Endothelial cell (in vitro differentiated cells): ENCODE measurements at places on chromosomes 7 and 10.

- DNase-seq, result no peak
- no peak overlapping the region for H3K4me3 ChIP-seq
- H3K27ac ChIP-seq, result no peak overlapping the region
These were observed 10.0 kb downstream of the CYP3A5 start for GRCh38 chr7:99669782-99670181.

DNA sequence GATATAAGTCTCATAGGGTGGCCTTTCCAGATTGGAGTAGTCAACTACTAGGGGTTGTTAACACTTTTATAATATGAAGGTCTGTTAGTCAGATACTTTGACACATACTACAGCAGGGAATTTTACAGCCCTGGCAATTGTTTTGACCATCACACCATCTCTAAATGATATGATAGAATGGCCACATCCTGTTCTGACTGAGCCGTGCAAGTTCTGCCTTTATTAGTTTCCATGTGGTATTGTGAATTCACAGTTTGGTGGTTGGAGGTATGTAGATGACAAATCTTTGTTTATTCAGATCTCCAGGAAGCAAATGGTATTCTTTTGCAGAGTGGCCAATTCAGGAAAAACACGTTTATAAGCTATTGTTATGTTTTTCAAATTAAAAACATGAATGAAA is 83.0 kb downstream of the NRG3 start:
- peaks cover 39% of the 10 kb centered on the region for H3K4me1 ChIP-seq
- DNase-seq, result no peak
- peaks cover under 1% of the 10 kb centered on the region for H3K27me3 ChIP-seq
- H3K36me3 ChIP-seq, result no peaks in the 10 kb centered on the region
- H3K27ac ChIP-seq, result peak overlapping the region; percentile 36

GRCh38 chr7:130909881-130910672 is 176.1 kb upstream of the KLF14 start:
- H3K36me3 ChIP-seq, result no peaks in the 10 kb centered on the region
- no peaks in the 10 kb centered on the region for H3K27me3 ChIP-seq
- H3K27ac ChIP-seq, result no peak overlapping the region
- H3K4me1 ChIP-seq, result peaks cover 24% of the 10 kb centered on the region
- no peak for DNase-seq

DNA sequence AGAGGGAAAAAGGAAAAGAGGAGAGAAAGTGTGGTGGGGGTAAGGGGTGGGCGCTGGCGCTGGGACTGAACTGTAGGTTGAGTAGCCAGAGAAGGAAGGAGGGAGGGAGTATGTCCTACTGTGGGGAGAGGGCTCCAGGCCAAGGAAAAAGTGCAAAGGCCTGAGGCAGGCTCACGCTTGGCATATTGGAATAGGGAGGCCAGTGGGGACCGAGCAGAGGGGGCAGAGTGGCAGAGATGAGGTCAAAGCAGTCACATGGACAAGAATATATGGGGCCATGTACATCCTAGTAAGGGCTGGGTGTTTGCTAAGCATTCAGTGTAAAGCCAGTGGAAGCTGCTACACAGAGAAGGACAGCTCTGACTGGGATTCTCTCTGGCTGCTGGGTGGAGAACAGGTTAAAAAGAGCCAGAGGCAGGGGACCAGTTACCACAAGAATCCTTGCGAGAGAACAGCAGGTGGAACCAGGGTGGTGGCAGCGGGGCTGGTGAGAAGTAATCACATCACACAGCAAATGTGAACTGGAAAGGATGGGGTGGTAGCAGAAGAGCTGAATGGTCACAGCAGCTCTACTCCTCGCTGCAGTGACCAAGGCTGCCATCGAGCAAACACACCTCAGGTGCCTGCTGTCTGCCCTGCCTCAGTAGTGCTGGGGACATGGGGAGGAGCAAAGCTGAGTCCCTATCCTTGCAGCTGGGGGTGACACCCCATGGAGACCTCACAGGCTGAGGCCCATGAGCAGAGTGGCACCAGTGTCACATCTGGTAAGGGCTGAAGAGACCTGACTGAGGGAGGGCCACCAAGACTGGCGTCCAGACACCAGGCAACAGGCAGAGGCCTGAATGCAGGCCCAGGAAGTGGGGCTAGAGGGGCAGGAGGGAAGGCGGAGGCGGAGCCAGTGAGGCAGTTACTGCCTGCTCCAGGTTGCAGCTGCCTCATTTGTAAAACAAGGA is 39.5 kb downstream of the FAM53B start:
- H3K4me3 ChIP-seq, result no peak overlapping the region
- peaks cover 31% of the 10 kb centered on the region for H3K4me1 ChIP-seq
- peaks cover 5% of the 10 kb centered on the region for H3K27me3 ChIP-seq
- no peak overlapping the region for H3K27ac ChIP-seq
- no peak for DNase-seq

GRCh38 chr7:19105546-19105945 is 11.9 kb downstream of the TWIST1 start:
- peaks cover 22% of the 10 kb centered on the region for H3K27me3 ChIP-seq
- H3K36me3 ChIP-seq, result no peaks in the 10 kb centered on the region
- no peak for DNase-seq

GRCh38 chr10:36380538-36380937 is 738.4 kb upstream of the FZD8 start:
- no peak overlapping the region for H3K4me3 ChIP-seq
- no peak overlapping the region for H3K27ac ChIP-seq
- H3K4me1 ChIP-seq, result peaks cover 2% of the 10 kb centered on the region
- DNase-seq, result no peak
- H3K27me3 ChIP-seq, result peaks cover 1% of the 10 kb centered on the region
- no peaks in the 10 kb centered on the region for H3K36me3 ChIP-seq

- peak overlapping the region; percentile 80 for H3K27ac ChIP-seq
- peaks cover 10% of the 10 kb centered on the region for H3K36me3 ChIP-seq
- H3K27me3 ChIP-seq, result no peaks in the 10 kb centered on the region
- DNase-seq, result no peak
- no peak overlapping the region for H3K4me3 ChIP-seq
- peaks cover 75% of the 10 kb centered on the region for H3K4me1 ChIP-seq
These were observed 34.0 kb downstream of the PODXL start for GRCh38 chr7:131522325-131522930.

GRCh38 chr7:112257073-112257472 is 50.6 kb downstream of the ZNF277 start:
- no peak overlapping the region for H3K27ac ChIP-seq
- no peak overlapping the region for H3K4me3 ChIP-seq
- H3K36me3 ChIP-seq, result no peaks in the 10 kb centered on the region
- no peaks in the 10 kb centered on the region for H3K27me3 ChIP-seq
- no peak for DNase-seq

- peaks cover 23% of the 10 kb centered on the region for H3K36me3 ChIP-seq
- no peak for DNase-seq
- H3K27ac ChIP-seq, result peak overlapping the region; percentile 1
- peaks cover 15% of the 10 kb centered on the region for H3K4me1 ChIP-seq
- no peak overlapping the region for H3K4me3 ChIP-seq
- H3K27me3 ChIP-seq, result peaks cover 5% of the 10 kb centered on the region
These were observed 67.7 kb upstream of the SVIL start for GRCh38 chr10:29702273-29703164.

- peaks cover 2% of the 10 kb centered on the region for H3K27me3 ChIP-seq
- H3K36me3 ChIP-seq, result no peaks in the 10 kb centered on the region
- H3K4me1 ChIP-seq, result peaks cover 3% of the 10 kb centered on the region
- no peak overlapping the region for H3K4me3 ChIP-seq
- H3K27ac ChIP-seq, result no peak overlapping the region
These were observed 199.3 kb downstream of the SNX10 start for GRCh38 chr7:26490640-26491624.

GRCh38 chr7:75679060-75679459 is 59.7 kb downstream of the HIP1 start:
- peaks cover 10% of the 10 kb centered on the region for H3K27me3 ChIP-seq
- no peak overlapping the region for H3K4me3 ChIP-seq
- no peak for DNase-seq
- H3K36me3 ChIP-seq, result peaks cover 17% of the 10 kb centered on the region
